ENCODE measurements at places on chromosomes 3 and 15. TPM values are rescaled to one million over a fixed set of nuclear protein-coding genes. Genes with fewer than 3 reads are reported as not detected.

TMEM40 gene
- polyA plus RNA-seq: not detected

CD200R1 gene
- polyA plus RNA-seq: 27.6 TPM

LXN gene
- 14.3 TPM for polyA plus RNA-seq

TMEM266 gene
- not detected for polyA plus RNA-seq

GOLGA8G gene
- polyA plus RNA-seq: not detected

CLDN11 gene
- polyA plus RNA-seq: not detected

ABHD5 gene
- 5.3 TPM for polyA plus RNA-seq

COPS2 gene
- polyA plus RNA-seq: 35.3 TPM

- DNase-seq: no peak
Measured at GRCh38 chr3:12351145-12351544, 62.3 kb downstream of the PPARG start.

GRCh38 chr3:87135412-87135811 lies 91.7 kb upstream of the CHMP2B start:
- no peak for DNase-seq

- no peak for DNase-seq
Measured at GRCh38 chr3:160763073-160763472, 7.0 kb downstream of the PPM1L start.

- DNase-seq: peak; percentile 13
Measured at GRCh38 chr3:31981206-31982181, at the start of the genes OSBPL10 and ZNF860. TSS of gene OSBPL10 (minus strand) at chr3:31981262. CDS start at chr3:31981179, 83 bp downstream. TSS of gene ZNF860 (plus strand) at chr3:31981750. CDS start at chr3:31989080, 7,330 bp downstream.

DNA sequence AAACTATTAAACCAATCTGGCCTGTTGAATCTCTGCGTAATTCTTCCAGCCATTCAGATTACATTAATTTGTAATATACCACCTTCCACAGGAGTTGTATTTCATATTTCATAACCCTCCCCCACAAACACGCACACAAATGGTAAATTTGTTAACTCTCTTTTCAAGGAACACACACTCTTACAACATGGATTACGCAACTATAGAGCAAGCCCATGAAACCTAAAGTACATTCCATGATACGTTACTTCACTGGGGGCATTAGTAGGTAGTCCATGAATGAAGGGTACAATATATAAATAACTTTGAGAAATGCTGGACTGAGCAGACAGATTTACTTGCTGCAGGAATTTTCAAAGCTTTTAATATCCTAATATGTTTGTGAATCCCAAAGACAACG lies 65.0 kb downstream of the TRIM69 start:
- no peak for DNase-seq

GRCh38 chr15:39857132-39857531 lies 62.9 kb downstream of the GPR176 start:
- DNase-seq: no peak

GRCh38 chr3:66376568-66376967 lies 124.3 kb downstream of the LRIG1 start:
- DNase-seq: no peak

- DNase-seq: no peak
Measured at GRCh38 chr15:67096546-67097294, 31.3 kb downstream of the SMAD3 start.

- no peak for DNase-seq
Measured at GRCh38 chr3:144773350-144773749, 801.7 kb downstream of the DIPK2A start.

GRCh38 chr3:188104050-188104449 lies 49.9 kb upstream of the LPP start:
- DNase-seq: no peak

- DNase-seq: no peak
Measured at GRCh38 chr3:186219211-186219638, 110.3 kb upstream of the ETV5 start.

DNA sequence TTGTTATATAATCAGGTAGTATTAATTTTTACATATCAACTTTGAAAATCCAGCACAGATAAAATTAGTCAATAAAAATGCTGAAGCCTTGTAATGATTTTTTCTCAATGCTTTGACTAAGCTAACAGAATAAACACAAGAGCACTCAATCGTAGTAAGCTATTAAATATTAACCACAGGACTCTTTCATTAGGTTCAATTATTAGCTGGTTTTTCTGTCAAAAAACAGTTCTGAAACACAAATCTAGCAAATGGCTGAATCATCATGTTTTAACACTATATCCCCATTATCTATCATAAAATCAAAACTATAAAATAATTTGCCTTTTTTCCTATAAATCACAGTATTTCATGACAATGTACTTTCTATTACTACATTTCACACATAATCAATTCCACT lies 69.6 kb downstream of the PLOD2 start:
- DNase-seq: no peak

DNA sequence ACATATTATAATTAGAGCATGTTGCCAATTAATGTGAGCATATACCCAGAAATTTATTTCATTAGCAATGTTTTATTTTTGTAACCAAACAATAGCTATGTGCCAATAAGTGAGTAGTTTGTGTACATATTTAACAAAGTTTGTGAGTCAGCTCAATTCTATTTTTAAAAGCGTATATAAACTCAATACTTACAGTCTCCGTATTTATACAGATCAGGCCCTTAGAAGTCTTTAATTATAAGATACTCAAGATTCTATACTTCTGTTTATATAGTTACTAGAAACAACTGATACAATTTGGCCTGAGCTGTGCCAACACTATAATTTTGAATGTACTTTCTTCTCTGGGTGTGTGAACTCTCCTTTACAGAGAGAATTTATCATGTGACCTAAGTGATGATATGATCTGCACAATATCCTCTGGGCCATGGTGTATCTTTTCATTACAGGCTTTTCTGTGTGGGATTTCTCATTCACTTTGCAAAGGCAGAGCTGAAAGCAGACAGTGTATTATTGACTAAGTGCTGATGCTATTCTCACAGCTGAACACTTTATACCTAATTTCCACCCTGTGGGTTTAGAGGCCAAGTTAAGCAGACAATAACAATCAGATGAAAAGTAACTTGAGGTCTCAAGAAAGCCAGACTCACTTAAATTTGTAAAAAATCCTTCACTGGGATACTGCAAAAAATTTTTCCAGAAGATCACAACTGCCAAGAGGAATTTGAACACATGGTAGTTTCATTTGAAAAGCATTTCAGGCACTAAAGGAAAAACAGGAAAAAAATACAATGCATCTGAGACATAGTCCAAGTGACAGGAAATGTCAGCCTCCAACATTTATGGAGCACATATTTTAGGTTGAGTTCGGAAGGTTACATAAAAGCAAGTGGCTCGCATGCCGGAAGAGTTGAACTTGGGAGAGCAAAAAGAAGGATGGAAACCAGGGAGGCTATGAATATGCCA lies 277.9 kb upstream of the SEMA6D start:
- no peak for DNase-seq

DNA sequence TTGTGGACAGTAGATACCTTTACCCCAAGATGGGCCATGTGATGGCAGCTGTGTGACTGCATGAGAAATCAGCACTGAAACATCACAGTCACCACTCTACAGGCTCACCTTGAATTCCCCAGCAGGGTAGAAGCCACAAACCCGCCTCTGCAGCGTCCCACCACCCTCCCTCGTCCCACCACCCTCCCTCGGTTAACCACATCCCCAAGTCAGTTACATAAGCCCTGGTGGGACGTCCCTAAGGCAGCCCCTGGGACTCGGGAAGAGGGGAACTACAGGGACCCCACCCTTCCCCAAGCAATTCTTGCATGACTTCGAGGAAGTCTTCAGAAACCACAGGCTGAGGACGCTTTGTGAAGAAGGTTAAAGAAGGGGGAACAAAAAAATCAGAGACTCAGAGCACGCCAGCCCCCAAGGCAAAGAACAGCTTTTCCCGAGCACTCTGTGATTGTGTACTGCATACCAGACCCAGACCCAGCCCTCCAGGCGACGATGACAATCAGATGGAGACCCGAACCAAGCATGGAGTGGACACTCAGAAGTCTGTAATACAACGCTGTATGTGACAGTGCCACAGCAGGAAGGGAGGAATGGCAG lies 60.5 kb downstream of the SH3BP5 start:
- DNase-seq: peak; percentile 96

- DNase-seq: no peak
Measured at GRCh38 chr3:10219737-10220136, 28.5 kb upstream of the TATDN2 start.

DNA sequence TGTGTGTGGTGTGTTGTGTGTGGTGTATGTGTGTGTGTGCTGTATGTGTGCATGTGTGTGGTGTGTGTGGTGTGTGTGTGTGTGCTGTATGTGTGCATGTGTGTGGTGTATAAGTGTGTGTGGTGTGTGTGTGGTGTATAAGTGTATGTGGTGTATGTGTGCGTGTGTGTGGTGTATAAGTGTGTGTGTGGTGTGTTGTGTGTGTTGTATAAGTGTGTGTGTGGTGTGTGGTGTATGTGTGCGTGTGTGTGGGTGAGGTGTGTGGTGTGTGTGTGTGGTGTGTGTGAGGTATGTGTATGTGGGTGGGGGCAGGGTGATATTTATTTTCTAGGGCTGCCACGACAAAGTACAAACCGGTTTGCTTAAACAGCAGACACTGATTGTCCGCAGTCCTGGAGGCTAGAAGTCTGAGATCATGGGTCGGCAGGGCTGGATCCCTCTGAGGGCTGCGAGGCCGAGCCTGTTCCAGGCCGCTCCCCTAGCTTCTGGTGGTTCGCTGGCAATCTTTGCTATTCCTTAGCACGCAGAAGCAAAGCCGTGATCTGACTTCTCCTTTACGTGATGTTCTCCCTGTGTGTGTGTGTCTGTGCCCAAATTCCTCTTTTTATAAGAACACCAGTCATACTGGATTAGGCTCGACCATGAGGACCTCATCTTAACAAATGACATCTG lies 160.2 kb downstream of the XXYLT1 start:
- no peak for DNase-seq

DNA sequence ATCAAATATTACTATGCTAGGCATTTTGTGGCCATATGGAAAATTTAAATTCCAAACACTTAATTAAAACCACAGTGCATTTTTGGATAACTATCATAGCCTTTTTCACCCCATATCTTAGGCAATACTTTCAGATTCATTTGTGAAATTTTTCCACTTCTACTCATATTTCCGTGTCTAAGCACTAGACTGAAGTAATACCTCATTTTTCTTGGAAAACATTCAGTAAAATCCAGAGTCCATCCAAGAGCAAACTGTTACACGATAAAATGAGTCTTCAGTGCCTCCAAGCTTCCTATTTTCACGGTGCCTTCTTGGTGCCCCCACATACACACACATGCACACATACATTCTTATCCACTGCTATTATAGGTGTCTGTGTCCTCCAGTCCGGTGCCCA lies 845.9 kb downstream of the TBL1XR1 start:
- DNase-seq: no peak

All from CD4-positive, alpha-beta memory T cell (primary cell).